Mesenchymal stem cell (in vitro differentiated cells and primary cell): ENCODE measurements at places on chromosomes 16 and 17.

DNA sequence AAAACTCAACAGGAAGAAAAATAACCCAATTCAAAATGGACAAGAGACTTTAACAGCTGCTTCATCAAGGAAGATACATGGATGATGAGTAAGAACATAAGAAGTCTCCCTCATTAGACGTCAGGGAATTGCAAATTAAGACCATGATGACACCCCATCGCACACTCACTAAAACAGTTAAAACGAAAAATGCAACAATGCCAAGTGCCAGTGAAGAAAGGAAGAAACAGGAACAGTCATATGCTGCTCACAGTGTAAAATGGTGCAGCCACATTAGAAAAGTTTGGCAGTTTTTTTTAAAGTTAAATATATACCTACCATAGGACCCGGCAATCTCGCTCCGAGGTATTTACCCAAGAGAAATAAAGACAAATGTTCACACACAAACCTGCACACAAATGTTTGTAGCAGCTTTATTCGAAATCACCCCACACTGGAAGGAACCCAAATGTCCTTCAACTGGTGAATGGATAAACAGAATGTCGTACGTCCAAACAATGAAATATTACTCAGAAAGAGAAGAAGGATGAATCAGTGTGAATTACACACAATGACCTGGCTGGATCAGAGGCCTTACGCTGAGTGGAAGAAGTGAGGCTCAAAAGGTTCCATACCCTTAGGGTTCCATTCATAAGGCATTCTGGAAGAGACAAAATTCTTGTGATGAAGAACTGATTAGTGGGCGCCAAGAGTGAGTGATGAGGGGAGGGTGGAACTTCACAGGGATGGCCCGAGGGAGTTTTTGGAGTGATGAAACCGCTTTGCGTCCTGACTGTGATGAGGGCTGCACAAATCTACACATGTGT, 110.3 kb downstream of the C16orf95 start:
- peaks cover 11% of the 10 kb centered on the region for H3K4me1 ChIP-seq
- no peaks in the 10 kb centered on the region for H3K27me3 ChIP-seq
- peak overlapping the region; percentile 52 for H3K27ac ChIP-seq
- H3K4me3 ChIP-seq, result peak overlapping the region; percentile 48

DNA sequence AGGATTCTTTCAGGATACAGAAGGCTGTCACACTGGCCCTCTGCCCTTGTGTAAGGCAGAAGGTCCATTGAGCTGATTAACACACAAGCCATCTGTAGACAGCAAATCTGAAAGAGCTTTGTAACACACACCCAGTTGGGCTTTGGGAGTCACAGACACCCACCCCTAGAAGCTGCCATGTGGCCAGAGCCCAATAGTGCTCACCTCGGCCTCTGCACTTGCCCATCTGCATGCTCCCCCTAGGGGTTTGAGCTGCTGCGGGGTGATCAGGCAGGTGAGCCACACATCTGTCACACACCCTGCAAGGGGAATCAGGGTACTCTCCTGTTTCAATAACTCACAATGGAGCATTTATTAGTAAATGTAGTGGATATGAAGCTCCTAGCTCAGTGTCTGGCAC, 138.3 kb downstream of the CHD9NB start:
- no peaks in the 10 kb centered on the region for H3K36me3 ChIP-seq
- no peak overlapping the region for H3K27ac ChIP-seq

DNA sequence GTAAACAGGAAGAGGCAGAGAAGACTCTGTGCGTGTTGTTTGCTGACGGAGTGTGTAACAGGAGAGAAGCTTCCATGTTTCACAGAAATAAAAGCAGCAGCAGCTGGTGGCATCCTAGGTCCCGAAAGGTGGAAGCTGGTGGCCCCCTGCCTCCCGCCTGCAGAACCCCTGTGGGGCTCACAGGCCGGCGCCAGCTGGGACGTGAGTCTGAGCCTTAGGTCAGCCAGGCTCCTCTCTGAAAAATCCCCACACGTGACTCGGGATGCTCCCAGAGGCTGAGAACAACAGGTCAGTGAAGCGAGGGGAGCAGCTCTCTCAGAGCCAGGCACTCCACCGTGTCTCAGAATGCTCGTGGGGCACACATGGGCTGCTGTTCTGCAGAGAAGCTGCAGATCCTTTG, 27.4 kb downstream of the TMEM204 start:
- no peak overlapping the region for H3K27ac ChIP-seq
- peaks cover 84% of the 10 kb centered on the region for H3K36me3 ChIP-seq
- H3K4me1 ChIP-seq, result peaks cover 7% of the 10 kb centered on the region

DNA sequence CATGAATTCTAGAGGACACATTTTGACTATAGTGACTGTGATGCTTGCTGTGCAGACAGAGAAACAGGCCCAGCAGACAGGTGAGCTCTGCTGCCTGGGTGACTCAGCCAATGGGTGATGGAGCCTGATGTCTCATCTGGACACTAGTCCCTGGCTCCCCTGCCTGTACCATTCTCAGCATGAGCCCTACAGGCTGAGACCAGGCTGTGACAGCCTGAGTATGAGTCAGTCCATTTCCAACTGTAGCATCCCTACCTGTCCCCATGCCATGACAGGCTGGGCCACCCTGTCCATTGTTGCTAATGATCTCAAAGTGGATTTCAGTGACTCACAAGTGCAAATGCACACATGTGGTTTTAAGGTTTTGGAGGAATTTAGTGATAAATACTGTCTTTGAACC, 102.5 kb upstream of the EEF2KMT start:
- no peak for DNase-seq
- no peaks in the 10 kb centered on the region for H3K36me3 ChIP-seq
- H3K4me1 ChIP-seq, result no peaks in the 10 kb centered on the region
- H3K4me3 ChIP-seq, result no peak overlapping the region
- no peak overlapping the region for H3K27ac ChIP-seq

- no peak overlapping the region for H3K4me3 ChIP-seq
- peaks cover 8% of the 10 kb centered on the region for H3K4me1 ChIP-seq
- H3K27ac ChIP-seq, result peak overlapping the region; percentile 99
- peaks cover 16% of the 10 kb centered on the region for H3K27me3 ChIP-seq
- DNase-seq, result peak; percentile 35
Measured at GRCh38 chr17:75430159-75430974, 24.9 kb upstream of the GRB2 start.

DNA sequence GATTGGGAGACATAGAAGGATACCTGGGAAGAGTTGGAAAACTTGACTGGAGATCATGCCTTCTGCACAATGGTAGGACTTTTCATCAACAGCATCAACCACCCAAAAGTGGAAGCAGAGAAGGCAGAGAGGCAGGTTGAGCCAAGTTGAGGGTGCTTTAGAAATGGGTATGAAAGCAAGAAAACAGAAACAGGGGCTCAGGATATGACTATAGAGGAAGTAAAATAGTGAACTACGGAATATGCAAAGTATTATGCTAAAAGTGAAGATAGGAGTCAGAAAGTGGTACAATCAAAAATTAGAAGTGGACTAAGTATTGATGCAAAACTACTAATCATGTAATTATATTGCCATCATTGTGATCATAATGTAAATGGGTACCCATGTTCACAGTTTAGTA, 16.1 kb upstream of the ARHGAP44 start:
- H3K27ac ChIP-seq, result no peak overlapping the region
- no peaks in the 10 kb centered on the region for H3K4me1 ChIP-seq
- no peaks in the 10 kb centered on the region for H3K36me3 ChIP-seq
- no peak overlapping the region for H3K4me3 ChIP-seq

DNA sequence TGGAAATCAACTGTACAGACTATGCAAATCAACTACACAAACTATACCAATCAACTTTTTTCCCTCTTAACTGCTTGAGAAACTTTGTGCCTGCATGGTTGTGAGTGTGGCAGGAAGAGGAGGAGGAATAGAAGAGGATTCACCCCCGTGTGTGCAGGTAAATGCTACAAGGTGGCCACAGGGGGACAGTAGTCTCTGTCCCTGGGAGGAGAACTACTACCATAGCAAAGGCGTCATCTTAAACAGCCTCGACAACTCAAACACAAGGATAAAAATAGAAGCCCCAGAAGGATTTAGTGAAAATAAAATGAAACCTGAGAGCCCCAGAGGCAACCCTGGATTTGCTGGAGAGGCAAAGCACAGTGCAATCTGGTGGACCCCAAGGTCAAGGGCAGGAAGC, 199.5 kb upstream of the DYNLRB2 start:
- H3K27ac ChIP-seq, result no peak overlapping the region
- H3K4me3 ChIP-seq, result no peak overlapping the region
- H3K27me3 ChIP-seq, result peaks cover 42% of the 10 kb centered on the region
- no peaks in the 10 kb centered on the region for H3K36me3 ChIP-seq
- DNase-seq, result no peak

DNA sequence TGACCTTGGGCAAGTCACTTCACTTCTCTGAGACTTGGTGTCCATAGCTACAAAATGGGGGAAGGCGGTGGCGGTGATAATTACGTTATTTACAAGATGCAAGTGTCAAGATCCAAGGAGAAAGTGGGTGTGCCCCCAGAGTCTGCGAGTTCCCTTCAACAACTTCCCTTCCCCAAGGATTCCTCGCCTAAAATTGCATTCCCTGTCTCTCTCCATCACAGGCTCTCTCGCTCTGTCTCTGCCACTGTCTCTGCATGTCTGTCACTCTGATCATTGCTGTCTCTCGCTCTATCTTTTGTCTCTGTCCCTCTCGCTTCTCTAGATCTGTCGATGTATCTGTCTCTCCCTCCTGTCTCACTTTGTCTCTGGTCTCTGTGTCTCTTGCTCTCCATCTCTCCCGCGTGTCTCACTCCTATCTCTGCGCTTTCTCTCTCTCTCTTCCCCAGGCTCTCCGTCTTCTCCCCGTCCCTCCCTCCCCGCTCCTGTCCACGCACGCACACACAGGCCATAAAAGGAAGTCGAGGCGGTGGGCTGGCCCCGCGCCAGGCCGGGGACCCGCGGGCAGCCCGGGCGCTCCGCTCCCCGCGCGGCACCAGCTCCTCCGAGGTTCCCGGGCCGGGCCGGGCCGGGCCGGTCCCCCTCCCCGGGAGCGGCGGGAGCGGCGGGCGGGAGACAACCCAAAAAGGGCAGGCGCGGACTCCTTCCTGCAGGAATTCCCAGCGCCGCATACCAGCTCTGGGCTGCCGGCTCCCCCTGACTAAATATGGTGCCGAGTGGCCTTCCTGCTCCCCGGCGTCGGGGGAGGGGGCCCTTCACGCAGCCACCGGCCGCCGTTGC, 1.1 kb upstream of the MYH11 start:
- H3K27me3 ChIP-seq, result peaks cover 55% of the 10 kb centered on the region
- H3K27ac ChIP-seq, result no peak overlapping the region
- peak; percentile 69 for DNase-seq
- peak overlapping the region; percentile 56 for H3K4me3 ChIP-seq
- H3K36me3 ChIP-seq, result no peaks in the 10 kb centered on the region

- H3K27me3 ChIP-seq, result peaks cover 47% of the 10 kb centered on the region
- no peaks in the 10 kb centered on the region for H3K36me3 ChIP-seq
- no peaks in the 10 kb centered on the region for H3K4me1 ChIP-seq
Measured at GRCh38 chr17:77822302-77823030, 136.0 kb upstream of the TNRC6C start.

DNA sequence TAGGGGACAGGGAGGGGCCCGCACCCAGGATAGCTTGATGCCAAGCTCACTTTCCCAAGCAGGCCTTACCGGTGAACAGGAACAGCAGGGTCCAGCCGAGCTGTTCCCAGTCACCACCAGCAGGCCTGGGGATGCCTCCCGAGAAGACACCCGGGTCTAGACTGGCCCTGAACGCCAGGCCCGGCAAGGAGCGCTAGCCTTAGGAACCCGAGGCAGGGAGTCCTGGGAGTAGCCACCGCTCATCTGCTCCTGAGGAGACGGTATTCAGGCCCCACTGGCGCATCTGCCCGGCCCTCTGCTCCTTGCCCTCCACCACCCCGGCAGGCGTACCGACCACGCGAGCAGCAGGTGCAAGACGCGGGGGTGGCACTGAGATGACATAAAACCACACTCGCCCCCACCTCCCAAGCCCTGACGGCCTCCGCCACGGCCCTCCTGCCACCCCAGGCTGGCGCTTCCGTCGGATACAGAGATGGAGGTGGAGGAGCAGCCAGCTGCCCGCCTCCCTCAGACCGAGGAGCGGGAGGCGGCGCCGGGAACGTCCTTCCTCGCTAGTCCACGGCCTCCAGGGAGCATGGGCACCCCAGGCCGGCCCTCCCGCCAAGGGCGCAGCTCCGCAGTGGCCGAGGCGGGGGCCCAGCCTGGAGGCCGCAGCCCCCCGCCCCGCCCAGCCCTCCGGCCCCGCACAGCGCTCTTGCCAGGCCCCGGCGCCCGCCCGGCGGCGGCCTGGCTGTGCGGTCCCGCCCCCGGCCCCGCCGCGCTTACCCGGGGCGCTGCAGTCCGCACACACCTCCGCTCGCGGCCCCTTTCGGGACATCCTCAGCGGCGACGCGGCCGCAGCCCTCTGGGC, 661 bp downstream of the GIT1 start:
- peak overlapping the region; percentile 60 for H3K27ac ChIP-seq
- no peaks in the 10 kb centered on the region for H3K27me3 ChIP-seq
- peaks cover 69% of the 10 kb centered on the region for H3K4me1 ChIP-seq

GRCh38 chr17:16905593-16906191, 66.2 kb downstream of the TNFRSF13B start:
- H3K4me3 ChIP-seq, result no peak overlapping the region
- H3K4me1 ChIP-seq, result no peaks in the 10 kb centered on the region
- peaks cover 41% of the 10 kb centered on the region for H3K27me3 ChIP-seq
- peak; percentile 78 for DNase-seq
- H3K27ac ChIP-seq, result no peak overlapping the region

DNA sequence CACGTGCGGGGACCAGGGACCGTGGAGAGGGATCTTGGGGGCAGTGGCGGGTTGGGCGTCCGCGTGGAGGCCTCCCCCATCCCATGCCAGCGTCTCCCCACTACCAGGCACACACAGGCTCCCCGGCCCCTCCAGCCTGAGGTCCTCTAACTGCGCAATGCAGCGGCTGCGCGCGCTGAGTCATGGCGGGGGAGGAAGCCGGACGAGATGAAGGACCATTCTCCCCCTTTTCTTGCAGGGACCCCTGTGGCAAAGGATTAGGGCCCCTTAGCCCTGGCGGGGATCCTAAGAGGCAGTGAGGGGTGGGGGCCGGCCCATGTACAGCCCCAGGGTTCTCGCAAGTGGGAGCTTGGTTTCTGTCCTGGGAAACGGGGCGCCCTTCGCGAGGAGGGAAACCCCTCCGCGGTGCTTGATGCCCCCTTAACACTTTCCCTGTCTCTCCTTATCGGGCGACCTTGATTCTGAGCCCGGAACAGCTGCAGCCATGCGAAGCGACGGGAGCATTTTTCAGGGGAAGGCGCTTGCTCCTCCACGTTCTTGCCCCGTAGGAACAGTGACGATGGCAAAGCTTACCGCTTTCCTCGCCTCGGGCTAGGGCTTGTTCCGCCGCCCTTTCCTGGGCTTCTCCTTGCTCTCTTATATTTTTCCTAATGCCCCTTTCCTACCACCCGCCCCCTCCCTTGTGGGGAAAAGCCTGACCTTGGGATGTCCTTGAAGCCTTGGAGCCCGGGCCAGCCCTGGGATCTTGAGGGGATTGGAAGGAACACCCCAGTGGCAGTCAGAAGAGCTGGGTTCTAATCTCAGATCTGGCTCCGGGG, 592 bp downstream of the ALDOA start:
- peak overlapping the region; percentile 98 for H3K4me3 ChIP-seq
- no peaks in the 10 kb centered on the region for H3K27me3 ChIP-seq
- no peak for DNase-seq
- peaks cover 45% of the 10 kb centered on the region for H3K36me3 ChIP-seq
- H3K27ac ChIP-seq, result peak overlapping the region; percentile 93
- peaks cover 36% of the 10 kb centered on the region for H3K4me1 ChIP-seq

GRCh38 chr17:42900460-42901331, at the start of gene G6PC1:
G6PC1 (plus strand) TSS chr17:42900799; CDS start chr17:42900877, 78 bp downstream.
- H3K36me3 ChIP-seq, result no peaks in the 10 kb centered on the region
- no peak within 1 kb of the TSS for H3K4me3 ChIP-seq
- no peak within 1 kb of the TSS for H3K27ac ChIP-seq
- peaks cover 38% of the 10 kb centered on the region for H3K27me3 ChIP-seq
